Stimulated activated CD8-positive, alpha-beta memory T cell treated with anti-CD3 and anti-CD28 coated beads, Interleukin-12 subunit alpha, Interleukin-12 subunit beta, amount 100 ng/mL, for 4 hours (primary cell): ENCODE measurements at places on chromosomes 3 and 15.

GRCh38 chr3:119586733-119587172 lies 7.5 kb downstream of the ADPRH start:
- DNase-seq, result no peak

- DNase-seq, result no peak
These were observed 139.4 kb downstream of the OPA1 start for GRCh38 chr3:193732391-193732790.

DNA sequence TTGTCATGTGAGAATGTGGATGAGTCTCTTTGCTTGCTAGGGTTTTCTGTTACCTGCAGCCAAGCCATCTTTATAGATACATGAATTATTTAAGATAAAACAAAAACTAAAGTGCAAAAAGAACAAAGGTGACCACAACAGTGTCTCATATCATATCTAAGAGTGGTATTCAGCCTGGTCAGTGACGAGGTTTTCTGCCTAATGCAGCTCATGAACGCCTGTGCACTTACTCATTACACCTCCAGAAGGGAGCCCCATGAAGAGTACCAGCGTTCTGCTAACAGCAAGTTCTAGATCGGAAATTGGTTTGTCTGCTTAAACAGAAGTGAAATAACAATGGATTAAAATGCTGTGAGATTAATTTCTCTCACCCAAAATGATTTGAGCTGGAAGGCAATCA lies 19.2 kb downstream of the PXYLP1 start:
- DNase-seq, result no peak

DNA sequence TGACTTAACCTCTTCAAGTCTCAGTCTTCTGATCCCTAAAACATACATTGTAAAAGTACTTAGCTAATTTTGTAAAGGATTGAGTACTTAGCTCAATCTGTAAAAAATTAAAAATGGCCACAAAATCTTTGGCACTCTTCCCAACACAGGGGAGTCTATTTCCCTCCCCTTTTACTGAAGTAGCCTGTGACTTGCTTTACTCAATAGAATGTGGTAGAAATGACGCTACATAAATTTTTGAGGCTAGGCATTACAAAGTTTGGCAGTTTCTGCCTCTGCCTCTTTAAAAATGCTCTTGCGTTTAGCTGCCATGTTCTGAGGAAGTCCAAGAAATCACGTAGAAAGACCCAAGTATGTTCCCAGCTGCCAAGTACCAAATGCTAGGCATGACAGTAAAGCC lies 80.2 kb downstream of the CBLB start:
- DNase-seq, result no peak

DNA sequence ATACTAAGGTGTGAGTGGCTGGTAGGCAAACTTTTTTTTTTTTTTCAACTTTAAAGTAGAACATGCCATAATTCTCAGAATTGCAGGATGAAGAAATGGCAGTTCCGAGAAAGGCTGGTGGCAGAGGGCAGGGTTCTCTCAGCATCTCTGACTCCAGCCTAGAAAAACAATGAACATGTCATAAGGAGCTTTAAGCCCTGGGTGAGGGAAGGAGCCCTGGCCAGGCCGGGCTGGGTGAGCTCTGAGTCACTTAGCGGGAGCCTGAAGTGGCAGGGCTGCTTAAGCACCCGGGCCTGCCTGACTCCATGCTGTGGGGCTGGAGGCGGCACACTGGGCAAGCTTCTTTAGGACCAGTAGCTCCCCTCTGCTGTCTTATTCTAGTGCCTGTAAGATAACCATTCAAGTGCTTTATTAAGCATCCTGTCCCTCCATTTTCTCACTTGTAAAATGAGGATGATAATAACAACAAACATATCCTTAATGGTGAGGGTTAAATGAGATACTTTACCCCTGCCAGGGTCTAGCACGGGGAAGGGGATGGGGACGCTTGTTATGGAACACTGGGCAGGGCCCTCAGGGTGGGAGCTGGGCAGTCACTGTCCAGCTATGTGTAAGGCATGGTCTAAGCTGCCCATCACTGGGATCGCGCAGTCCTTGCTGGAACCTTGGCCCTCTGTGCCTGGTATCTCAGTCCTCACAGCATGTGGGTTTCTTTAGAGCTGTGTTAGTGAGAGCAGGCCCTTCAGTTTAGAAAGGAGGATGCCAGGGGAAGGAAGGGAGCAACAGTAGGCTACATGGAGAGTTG lies 18.4 kb downstream of the SMAD6 start:
- DNase-seq, result no peak

GRCh38 chr3:21310161-21310560 lies 440.8 kb downstream of the ZNF385D start:
- DNase-seq, result no peak

- DNase-seq, result no peak
These were observed 45.7 kb downstream of the UBP1 start for GRCh38 chr3:33394403-33395054.
